NCI-H1105 (cell line): ENCODE measurements at places on chromosomes 13 and 19.
A peak's percentile ranks its signal among the peaks of the same experiment; 100 is the strongest.

- no peak for DNase-seq
Observed at GRCh38 chr13:45104261-45104660, 16.0 kb upstream of the GTF2F2 start.

DNA sequence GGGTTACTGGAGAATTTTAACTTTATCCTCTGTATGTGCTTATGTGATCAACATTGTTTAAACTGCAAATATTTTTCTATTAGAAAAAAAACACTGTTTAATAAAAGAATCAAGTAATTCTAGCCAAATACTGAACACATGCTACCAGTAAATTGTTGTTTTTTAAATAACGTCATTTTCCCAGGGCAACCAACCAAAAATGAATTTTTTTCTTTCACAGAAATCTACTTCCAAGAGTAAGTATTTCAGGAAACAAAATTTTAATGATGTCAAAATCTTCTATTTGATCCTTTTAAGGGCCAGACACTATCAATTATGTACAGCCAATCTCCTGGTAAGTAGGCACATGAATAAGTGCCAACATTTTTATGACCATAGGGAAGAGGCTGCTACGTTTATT, 57.1 kb downstream of the TUBGCP3 start:
- DNase-seq = no peak

- DNase-seq = no peak
Observed at GRCh38 chr13:85441364-85441763, 357.9 kb downstream of the SLITRK6 start.

DNA sequence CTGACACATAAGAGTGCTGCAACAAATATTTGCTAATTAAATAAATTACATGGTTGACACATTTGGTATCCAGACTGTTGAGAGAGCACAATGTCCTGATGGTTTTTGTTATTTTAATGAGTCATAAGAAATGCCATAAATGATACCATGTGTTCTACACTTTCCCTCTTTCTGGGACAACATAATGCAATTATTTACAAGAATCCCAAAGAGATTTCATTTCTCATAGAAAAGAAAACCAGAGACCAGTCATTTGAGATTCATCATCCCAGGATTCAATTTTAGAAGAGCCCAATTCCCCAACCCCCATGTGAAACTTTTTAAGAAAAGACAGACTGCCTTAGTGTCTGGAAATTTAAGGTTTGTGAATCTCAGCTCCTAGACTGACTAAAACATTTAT, 399.6 kb downstream of the DCT start:
- DNase-seq = no peak

- no peak for DNase-seq
Observed at GRCh38 chr13:98843482-98843877, 91.0 kb upstream of the SLC15A1 start.

DNA sequence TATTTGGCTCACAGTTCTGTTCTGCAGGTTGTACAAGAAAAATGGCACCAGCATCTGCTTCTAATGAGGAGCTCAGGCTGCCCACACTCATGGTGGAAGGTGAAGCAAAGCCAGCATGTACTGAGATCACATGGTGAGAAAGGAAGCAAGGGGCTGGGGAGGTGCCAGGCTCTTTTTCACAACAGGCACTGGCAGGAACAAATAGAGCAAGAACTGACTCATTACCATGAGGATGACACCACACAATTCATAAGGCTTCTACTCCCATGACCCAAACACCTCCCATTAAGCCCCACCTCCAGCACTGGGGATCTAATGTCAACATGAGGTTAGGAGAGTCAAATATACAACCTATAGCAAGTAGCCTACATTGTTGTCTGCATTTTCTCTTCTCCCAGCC, 522.6 kb downstream of the RFC3 start:
- no peak for DNase-seq

DNA sequence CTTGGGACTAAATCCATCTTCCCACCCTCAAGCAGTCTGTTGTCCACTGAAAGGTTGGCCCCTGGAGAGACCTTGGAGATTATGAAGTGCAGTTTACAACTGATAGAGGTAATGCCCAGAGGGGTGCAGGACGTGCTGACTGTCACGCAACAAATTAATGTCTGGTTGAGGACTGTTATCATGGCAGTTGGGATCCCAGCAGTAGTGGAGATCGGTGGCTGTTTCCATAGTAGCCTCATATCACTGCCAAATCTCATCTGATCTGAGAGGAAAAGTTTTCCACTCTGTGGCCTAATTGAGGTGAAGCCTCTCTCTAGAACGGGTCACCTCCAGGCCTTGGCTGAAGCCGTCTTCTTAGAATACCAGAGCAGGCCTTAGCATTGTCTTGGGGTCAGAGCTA, 4.1 kb downstream of the TECR start:
- DNase-seq = no peak

DNA sequence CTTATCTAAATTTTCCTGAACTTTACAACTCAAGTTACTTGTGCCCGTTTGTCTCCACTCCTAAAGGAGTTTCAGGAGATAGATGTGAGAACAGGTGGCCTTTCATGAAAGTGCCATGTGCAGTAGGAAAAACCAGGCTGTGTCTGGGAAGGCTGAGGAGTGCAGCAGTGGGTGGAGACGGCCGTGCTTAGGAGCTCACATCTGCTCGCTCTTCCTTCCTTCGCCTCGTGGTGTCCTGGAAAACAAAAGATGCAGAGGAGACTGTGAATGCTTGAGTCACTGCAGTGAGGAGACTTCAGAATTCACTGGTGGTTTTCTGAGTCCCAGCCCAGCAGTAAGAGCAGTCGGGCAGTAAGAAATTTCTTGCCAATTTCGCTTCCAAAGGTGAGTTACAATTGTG, 138.4 kb upstream of the RNF113B start:
- DNase-seq = no peak

DNA sequence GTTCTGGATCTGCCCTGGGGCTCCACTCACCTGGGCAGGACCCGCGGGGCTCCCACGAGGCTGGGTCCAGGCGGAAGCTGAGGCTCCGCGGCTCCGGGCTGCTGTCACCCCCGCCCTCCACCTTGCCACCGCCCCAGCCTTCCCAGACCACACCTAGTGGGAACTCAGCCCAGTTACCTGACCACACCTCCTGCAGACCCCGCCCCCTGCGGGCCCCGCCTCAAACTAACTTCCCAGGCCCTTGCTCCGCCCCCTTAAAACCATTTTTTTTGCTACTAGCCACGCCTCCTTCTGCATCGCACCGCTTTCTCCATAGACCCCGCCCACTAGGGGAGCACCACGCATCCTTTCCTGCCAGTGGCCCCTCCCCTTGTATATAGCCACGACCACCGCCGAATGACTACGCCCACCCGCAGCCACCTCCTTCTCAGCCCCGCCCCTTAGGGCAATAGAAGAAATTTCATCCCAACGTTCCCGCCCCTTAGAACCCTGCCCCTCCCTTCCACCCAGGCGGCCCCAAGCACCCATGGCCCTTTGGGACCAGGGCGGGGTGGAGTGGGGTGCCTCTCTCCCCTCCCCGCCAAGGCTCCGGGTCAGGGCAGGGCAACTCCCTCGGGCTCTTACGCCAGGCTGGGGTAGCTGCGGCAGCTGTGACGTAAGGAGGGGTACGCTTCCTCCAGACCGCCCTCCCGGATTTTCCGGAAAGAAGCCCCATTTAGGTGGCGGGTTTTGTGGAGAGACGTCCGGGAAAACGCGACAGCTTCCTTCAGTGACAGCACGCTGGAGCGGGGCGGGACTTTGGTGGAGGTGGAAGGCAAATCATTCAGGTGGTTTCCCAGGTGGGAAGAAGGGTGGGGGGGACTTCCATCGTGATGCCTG, at the start of gene SH2D3A:
Gene SH2D3A, minus strand, starts transcription at position 79 of the 879 bp plus-strand sequence. CDS start 3,687 bp downstream, outside the sequence.
- DNase-seq = peak; percentile 22

DNA sequence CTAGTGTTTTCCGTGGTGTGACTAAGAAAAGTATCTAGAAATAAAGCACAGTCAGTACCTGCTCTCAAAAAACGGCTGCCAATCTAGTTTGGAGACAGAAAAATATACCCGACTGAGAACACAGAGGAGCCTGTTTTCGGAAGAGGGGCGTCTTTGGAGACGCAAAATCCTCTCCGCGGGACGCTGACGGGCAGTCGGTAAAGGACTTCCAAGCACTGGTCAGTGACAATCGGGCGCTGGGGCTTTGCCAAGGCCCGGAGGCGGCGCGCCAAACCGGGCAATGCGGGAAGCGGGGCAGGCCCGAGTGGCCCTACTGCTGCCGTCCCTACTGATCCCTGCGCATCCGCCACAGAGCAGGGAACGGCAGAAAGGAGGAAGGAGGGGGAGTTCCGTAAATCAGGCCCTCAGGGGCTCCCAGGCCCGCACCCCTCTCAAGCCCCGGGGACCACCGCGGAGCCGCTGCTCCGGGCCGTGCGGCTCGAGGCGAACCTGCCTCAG, 588 bp upstream of the DPY19L3 start:
- peak; percentile 7 for DNase-seq

GRCh38 chr19:2375353-2376121, 15.5 kb downstream of the TMPRSS9 start:
- DNase-seq = no peak

DNA sequence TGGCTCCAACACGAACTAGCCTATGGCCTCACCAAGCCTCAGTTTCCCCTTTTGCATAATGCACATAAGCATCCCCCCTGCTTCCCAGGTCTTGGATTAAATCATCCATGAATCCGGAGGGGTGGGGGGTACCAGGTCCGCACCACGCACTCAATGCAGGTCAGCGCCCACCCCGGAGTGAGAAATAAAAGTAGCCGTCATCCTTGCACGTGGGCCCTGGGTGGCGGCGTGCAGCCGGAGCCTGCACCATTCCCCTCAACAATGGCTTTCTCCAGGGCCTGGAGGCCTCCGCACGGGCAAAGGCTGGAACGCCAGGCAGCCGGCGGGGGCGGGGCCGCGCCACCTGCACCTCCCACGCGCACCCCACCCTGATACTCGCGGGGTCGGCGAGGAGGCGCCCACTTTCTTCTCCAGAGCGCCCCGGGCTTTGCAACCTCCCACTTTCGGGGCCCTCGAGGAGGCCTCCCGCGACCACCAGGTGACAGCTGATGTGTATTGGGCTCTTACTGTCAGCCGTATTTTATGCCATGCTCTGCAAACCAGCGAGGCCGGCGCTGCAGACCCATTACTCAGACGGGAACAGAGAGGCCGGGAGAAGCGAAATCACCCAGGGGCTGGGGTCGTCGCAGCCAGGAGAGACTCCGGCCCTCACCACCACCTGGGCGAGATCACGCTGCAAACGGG, 767 bp upstream of the GADD45B start:
- DNase-seq = no peak

DNA sequence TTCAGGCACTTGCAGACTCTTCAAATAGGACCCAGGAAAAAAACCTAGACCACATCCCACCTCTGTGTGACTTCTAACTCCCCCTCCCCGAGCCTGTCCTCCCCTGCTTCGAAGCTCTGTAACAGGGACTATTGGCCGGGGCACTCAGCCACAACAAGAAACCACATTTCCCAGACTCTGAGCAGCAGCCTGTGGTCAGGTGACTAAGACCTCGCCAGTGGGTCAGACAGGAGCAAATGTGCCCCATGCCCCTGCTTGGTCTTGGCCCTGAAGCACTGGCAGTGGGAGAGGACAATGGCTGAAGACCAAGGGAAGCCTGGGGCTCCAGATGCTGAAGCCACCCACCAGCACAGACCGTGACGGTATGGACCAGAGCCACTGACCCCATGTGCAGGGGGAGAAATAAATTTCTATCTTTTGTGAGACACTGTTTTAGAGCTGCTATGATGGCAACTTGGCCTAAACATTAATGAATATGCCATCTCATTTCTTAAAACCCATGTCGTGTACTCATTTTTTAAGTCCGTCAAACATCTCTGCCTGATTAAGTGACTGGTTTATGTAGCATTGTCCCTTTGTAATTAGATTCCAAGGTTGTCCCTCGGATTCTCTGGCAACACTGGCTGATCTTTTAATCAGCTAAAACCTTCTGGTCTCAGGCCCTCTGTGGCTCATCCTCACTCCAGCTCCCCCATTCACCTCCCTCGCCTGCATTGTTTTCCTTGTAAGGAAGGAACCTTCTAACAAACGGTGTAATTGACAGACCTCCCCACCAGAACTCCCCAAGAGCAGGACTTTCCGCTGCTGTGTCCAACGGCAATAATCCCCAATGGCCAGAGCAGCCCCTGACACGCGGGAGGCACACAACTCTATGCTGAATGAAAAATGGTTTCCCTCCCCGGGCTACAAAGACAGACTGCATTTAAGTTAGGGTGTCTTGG, 98.4 kb downstream of the STK24 start:
- no peak for DNase-seq

DNA sequence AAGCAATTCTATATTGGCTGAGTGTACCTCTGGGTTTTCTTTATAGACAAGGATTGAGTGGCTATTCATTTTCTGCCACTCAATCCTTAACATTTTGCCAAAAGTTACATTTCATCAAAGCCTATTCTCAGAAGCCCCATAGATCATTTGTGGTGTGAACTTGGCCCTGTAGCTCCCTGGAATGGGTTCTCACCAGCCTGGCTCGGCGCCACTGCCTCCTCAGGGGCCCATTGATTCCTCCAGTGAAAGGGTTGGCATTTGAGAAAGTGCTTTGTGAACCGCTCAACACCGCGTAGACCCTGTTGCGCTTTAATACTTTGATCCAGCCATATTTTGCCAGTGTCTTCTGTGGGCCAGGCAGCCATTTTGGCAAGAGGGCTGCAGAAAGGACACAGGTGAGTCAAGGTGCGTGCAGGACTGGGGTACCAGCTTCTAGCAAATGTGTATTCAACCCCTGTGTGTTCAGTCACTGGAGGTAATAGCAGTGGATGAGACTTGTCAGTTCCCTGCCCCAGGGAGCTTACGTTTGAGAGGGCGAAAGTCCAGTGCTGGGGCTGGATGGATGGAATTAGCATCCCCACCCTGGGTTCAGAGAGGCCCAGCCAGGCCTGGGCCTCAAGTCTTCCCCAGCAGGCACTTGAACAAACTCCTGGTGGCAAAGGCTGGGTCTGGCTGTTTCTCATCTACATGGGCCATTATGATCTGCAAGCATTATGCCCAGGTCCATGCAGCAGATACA, 3.8 kb downstream of the RAB8A start:
- DNase-seq = no peak

DNA sequence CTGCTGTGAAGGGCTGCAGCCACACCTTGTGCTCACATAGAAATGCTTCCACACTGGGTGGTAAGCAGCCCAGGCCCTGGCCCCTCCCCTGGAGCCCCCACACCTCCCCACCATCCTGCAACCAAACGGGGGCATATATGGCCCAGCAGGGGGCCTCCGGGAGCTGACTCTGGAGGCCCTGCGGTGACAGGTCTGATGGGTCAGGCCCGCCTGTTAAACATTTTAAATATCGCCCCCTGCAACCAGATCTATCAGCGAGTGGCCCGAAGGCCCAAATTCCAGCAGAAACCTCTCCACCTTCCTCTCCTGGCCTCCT, 48.0 kb upstream of the KATNAL1 start:
- no peak for DNase-seq

- DNase-seq = no peak
Observed at GRCh38 chr13:111904701-111905608, 162.0 kb upstream of the SOX1 start.

DNA sequence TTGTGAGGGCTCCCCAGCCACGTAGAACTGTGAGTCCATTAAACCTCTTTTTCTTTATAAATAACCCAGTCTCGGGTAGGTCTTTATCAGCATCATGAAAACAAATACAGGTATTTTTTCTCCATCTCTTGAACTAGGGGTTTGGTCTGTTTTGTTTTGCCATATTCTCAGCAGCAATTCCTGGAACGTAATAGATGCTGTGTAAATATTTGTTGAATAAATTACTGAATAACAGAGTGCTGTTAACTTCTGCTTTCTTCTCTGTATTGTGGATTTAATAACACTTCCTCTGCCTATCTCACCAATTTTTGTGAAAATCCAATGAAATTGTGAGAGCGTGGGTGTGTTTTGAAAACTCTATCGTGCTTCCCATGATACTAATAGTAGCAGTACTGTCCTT, 429.4 kb downstream of the DCT start:
- no peak for DNase-seq
